NCI-H345 (cell line): ENCODE measurements at places on chromosomes 13 and 19.

- no peak for DNase-seq
These were observed 31.7 kb downstream of the IER2 start for GRCh38 chr19:13181747-13182388.

GRCh38 chr19:13942023-13942684 is 3.9 kb upstream of the PODNL1 start:
- DNase-seq, result no peak

DNA sequence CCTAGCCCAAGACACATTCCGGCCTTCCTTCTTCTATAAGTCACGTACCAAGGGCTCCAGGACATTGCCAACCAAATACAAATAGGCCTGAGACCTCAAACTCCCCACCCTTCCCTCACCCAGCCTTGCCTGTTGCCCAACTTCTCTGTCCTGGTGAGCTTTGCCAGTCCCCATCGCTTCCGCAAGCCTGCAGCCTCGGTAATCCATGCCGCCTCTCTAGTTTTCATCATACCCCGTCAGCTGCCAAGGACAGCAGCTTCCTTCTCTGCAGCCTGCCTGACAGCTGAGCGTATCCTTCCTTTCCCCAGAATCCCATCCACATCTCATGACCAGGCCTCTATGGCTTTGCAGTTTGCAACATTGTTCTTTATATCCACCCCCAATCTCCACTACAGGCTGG is 36.6 kb upstream of the POMP start:
- no peak for DNase-seq

- DNase-seq, result no peak
These were observed 18.4 kb downstream of the LTBP4 start for GRCh38 chr19:40619333-40620160.

DNA sequence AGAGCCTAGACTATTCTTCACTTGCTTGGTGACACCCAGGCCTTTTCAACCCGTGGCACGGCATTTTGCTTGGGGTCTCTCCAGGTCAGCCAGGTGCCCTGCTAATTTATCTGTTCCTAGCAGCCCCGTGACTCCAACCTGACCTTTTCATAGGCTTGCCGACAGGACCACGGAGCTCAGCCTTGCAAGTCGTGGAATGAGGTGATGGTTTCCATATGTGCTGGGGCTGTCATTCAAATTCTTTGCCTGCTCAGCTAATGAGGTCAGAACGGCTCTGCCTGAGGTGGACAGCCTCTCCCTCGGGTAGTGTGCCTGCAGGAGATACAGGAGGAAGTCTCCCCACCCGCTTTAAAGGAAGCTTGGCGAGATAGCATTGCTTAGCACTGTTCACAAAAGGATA is 61.0 kb downstream of the SHISA2 start:
- no peak for DNase-seq

DNA sequence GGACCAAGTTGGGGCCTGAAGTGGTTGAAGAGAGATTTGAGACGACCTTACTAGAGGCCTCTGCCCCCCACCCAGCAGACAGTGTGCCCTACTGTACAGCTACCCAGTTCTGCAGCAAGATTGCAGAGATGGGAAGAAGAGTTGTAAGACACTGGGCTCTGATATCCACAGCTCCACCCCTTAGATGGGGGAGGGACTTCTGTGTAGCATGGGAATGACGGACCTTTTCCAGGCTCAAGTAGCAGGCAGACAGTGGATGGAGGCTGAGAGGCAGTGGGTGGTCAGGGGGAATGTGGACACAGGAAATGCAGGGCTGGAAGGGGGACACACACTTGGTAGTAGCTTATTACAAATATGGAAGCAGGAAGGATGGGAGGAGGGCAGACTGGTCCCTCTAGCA is 13.0 kb downstream of the LRFN3 start:
- DNase-seq, result no peak

DNA sequence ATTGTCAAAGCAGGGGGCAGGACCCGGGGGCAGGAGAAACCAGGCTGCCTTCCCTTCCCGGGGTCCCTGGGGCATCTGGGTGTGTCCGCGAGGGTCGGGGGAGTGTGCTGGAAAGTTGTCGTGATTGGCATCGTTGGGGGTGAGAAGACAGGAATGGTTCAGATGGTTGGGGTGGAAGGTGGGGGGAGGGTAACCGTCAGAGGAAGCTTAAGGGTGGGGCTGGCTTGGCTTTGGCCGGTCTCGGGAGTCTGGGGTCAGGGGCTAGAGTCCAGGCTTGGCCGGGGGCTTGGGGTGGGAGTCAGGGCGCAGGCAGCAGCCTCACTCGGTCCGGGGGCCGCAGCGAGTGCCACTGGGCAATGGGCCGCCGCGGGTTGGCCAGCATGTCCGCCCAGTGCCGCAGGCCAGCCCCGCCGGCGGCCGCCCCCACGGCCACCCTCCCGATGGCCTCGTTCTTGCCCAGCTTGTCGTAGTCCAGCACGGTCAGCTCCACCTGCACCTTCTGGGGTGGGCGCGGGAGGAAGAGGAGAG is 6.8 kb upstream of the DNAAF3 start:
- DNase-seq, result no peak

DNA sequence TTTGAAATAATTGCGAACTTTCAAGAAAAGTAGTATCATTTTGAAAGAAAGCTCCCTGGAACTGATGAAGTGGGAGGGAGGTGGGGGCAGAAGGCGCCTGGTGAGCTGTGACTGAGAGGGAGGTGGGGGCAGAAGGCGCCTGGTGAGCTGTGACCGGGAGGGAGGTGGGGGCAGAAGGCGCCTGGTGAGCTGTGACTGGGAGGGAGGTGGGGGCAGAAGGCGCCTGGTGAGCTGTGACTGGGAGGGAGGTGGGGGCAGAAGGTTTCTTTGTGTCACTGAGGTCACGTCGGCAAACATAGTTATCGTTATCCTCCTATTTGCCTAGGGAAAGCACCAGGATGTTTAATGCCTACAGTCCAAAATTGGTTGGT is 24.2 kb downstream of the C2CD4C start:
- DNase-seq, result no peak

- no peak for DNase-seq
These were observed 31.3 kb downstream of the UBL3 start for GRCh38 chr13:29819143-29819542.

- no peak for DNase-seq
These were observed 157.9 kb downstream of the PTPRS start for GRCh38 chr19:5182751-5183150.

- DNase-seq, result no peak
These were observed 138.2 kb downstream of the PIBF1 start for GRCh38 chr13:72920097-72920496.

DNA sequence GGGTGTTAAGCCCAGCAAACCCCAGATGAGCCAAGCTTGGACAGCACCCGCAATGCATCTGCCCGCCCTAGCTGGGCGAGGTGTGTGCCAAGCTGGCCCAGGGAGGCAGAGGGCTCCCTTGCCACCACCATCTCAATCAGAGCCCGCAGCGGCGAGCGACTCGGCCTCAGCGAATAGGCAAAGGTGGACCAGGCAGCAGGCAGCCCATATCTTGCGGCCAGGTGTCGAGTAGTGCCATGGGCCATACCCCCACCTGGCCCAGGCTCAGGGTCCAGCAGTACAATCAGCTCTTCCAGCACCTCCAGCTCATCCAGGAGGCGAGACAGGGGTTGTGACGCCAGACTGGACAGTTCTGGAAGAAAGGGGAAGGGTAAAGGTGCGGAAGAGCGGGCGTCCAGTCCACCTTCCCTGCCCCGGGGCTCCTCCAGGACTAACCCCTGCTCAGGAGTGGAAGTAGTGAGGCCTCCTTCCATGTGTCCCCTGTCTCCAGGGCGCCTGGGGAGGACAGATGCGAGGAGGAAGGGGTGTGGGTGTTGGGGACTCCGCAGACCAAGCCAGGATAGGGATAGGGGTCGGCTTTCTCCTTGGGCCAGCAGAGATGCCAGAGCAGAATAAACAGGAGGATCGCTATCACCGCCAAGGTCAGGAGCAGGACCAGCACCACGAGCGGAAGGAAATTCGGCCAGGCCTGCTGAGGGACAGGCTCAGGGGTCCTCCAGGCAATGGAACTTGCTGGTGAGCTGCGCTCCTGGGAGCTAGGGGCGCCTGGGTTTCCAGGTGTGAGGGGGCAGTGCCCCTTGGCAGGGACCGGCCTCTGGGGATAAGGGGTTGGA is 2.8 kb downstream of the IGFLR1 start:
- no peak for DNase-seq

DNA sequence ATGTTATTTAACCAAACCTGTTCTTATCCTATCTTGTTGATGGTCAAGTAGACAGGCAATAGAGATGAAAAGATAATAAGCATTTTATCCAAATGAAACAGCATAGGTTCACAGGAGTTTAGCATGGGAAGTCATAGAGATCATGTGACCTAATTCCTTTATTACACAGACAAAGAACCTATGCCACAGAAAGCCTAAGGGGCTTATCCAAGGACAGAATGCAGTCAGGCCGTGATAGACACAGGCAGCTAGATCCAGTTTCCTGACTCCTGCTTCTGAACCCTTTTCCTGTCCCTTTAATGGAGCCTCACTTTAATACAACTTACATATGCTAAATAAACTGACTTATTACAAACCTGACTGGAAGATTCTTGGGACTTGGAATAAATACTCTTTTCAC is 532.1 kb downstream of the IRS2 start:
- no peak for DNase-seq

DNA sequence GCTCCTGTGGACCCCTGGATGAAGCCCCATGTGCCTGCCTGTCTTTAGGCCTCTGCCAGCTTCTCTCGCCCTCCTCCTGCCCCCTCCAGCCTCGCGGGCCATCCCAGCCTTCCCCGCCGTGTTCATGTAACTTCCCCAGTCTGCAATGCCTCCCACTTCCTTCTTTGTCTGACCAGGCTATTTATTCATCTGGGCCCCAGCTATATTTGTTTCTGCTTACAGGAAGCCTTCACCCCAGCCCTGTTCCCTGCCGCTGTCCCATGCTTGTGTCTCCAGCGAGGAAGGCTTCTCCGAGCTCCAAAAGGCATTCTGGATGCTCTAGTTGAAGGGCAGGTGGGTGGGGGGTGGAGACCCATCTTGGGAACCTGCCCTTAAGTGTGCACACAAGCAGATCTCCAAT is 7.9 kb upstream of the C3 start:
- no peak for DNase-seq

GRCh38 chr19:41845051-41845590 is 279 bp downstream of the DMRTC2 start:
- DNase-seq, result no peak

GRCh38 chr13:96993634-96994016 is 651 bp downstream of the OXGR1 start:
- no peak for DNase-seq

GRCh38 chr13:57631596-57632275 is at the start of gene PCDH17:
Gene PCDH17 (plus strand): TSS chr13:57631744. CDS start chr13:57632547, 803 bp downstream.
- DNase-seq, result no peak

DNA sequence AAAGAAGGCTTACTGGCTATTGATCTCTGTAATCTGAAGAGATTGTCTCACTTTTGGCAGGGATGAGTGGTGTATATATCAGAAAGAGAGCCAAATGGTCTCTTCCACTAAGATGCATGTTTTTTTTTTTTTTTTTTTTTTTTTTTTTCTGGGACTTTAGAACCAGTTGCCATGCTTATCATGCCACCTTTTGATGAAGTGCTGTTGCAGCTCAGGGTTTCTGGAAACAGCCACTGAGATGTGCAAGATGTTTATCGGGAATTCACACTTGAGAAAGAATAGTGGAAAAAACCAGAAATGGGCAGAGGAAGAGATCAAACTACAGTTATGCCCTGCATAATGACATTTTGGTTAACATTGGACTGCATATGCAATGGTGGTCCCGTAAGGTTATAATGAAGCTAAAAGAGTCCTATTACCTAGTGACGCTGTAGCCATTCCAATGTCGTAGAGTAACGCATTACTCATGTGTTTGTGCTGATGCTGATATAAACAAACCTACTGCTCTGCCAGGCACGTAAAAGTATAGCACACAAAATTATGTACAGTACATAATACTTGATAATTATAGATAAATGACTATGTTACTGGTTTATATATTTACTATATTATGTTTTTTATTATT is 121.0 kb downstream of the KLF5 start:
- DNase-seq, result no peak

DNA sequence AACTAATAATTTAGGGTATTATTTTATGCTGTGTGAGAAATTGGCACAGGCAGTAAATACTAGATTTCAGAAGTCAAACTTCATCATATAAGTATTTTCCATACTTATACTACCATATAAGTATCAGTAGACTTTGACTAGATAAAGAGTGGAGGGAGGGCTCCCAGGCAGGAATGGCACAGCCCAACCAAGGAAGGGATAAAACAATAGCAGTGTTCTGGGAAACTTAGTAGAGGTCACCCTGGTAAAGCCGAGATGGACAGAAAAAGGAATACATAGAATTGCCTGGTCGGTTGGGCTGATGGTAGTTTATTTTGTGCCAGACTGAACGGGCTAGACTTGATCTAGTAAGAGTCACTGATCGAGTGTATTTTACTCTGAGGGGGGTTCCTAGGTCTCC is 19.6 kb upstream of the KCTD4 start:
- no peak for DNase-seq

- no peak for DNase-seq
These were observed 547.3 kb upstream of the MIR17HG start for GRCh38 chr13:90800082-90800746.

DNA sequence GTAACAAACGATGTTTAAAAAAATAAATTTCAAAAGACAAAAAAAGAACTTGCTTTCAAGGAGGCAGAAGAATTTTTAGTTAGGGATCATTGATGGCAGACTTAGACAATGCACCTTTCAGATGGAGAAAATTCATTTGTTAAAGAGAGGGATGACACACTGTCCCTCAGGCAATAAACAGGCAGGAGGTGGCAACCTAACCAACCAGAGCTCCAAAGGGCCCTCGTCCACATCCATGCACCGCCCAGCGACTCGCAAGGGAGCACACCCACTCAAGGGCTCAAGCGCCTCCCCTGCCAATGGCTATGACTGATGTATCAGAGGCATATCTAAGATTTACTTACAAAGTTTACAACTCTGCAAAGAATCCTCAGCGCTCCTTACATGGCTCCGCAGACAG is 81.9 kb downstream of the TUBGCP3 start:
- no peak for DNase-seq

- no peak for DNase-seq
These were observed 12.2 kb downstream of the WIZ start for GRCh38 chr19:15437355-15438123.

DNA sequence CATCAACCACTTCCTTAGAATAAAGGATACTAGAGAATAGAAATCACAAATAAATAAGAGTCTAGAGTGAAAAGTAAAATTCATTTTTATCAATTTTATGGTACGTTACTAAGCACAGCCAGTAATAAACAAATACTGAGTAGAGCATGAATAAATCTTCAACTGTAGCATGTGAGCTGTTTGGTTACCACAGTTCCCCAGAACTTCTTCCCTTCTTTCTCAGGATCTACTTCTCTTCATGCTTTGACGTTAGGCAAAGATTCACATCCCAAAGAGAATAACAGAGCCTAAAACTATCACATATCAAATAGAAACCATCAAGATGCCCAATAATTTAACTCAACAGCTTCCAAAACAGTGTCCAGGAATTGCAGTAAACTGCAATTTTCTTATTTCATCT is 7.4 kb downstream of the RUBCNL start:
- DNase-seq, result no peak

DNA sequence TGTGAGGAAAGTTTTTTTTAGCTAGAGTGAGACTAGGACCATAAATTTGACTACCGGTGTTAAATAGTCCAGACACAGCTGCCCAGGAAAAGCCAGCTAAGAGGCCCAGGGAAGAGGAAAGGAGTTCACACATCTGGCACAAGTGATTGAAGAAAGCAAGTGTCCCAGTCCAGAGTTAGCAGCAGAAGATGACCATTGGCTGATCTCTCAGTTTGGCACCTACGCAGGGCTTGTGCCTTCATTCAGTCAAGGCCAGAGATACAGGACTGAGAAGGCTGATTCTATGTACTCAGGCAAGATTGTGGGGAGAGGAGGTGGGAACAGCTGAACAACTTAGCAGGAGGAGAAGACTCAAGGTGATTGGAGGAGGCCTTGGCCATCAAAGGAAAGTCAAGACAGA is 575.0 kb upstream of the KLF12 start:
- no peak for DNase-seq

- DNase-seq, result no peak
These were observed 46.7 kb upstream of the KL start for GRCh38 chr13:32969516-32969941.
